Thyroid gland (tissue), 4 donors: ENCODE measurements at places on chromosomes 6 and 20.
A peak's percentile ranks its signal among the peaks of the same experiment; 100 is the strongest.

GRCh38 chr6:15244620-15245360, 1.1 kb upstream of the JARID2 start:
- DNase-seq = peak; percentile 82

DNA sequence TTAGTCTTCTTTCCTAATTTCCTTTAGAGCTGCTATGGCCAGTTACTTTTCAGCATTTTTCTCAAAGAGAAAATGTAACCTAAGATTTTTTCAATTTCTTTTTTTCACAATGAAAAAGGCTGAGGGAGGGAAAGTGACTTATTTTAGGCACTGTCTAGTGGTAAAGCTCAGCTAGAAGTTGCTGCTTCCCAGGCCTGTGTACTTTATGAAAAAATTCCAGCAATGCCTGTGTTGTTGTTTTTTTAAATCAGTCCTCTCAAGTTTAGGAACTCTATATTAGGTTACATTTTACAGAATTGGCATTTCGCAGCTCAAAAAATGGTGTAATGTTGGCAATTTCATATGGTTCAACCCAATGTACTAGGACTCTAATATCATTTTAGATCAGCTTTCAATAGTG, 269.6 kb downstream of the ARID1B start:
- no peak for DNase-seq

DNA sequence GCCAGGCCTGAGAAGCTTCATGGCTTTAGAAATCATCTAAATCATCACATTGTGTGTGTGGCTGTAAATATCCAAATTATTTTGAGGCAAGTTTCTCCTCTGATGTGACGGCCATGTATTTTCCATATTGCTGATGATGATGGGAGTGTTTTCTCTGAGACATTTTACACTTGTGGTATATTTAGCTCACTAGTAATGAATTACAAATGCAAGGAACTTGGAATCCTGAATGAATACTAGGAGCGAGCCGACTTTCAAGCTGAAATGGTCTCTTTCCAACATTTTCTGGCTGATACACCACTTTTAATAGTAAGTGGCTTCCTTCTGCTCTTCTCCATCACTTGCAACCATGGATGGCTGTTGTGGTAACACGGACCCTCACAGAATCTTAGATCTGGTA, 41.3 kb downstream of the UTRN start:
- no peak for DNase-seq

GRCh38 chr20:47929368-47930115, 144.3 kb upstream of the SULF2 start:
- no peak for DNase-seq

GRCh38 chr6:10643201-10643651, 51.2 kb downstream of the C6orf52 start:
- no peak for DNase-seq

DNA sequence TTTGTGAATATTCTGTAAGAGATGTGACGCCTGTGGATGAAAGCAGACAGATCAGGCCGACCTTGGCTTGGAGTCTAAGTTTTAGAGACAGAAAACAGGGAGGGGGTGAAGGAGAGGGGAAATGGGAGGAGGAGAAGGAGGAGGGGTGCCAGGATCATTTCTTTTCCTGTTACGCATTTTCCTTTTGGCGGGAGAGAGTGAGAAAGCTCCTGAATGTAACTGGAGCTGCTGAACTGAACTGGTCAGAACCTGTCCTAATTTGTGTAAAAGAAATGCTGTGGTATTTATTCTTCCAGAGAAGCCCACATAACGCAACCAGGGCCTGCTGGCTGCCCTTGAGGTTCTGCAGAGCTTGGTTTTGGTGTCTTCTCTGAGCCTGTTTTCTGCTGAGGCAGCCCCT, 41.9 kb downstream of the UTRN start:
- DNase-seq = no peak

GRCh38 chr20:12179692-12180091, 262.0 kb downstream of the BTBD3 start:
- no peak for DNase-seq

- no peak for DNase-seq
Observed at GRCh38 chr20:51697096-51697826, 70.9 kb downstream of the ATP9A start.

- no peak for DNase-seq
Observed at GRCh38 chr6:41622206-41622988, 15.9 kb upstream of the MDFI start.

DNA sequence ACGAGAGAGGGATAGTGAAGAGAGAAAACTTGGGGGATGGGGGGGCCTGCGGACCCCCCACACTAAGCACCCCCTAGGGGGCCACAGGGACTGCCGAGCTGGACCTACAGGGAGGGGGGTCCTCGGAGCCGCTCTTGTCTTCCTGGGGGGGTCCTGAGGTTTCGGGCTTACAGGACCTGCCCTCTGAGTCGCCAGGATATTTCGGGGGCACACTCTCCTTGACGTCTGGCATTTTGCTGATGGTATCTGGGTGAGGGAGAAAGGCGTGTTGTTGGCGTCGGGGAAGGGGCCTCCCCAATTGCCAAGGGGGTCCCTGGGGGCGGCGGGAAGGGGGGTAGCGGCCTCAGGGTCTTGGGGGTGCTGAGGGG, 516 bp downstream of the TCP11 start:
- no peak for DNase-seq

- no peak for DNase-seq
Observed at GRCh38 chr20:18279242-18279641, 9.1 kb upstream of the ZNF133 start.

DNA sequence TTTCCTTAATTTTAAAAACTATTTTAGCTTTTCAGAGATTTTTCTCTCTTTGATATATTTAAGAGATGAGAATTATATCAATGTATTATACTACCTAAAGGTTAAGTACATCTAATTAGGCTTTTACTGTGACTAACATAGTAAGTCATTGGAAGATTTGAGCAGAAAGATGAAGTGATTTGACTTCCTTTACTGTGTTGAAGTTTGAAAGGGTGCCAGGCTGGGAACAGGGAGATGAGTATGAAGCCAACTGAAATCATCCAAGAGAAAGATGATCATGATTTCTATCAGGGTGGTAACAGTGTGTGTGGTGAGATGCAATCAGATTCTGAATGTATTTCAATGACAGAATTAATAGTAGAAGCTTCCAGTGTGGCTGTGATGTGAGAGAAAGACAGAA, 87.3 kb downstream of the TRDN start:
- no peak for DNase-seq

- no peak for DNase-seq
Observed at GRCh38 chr6:147751232-147751631, 242.7 kb downstream of the SAMD5 start.

DNA sequence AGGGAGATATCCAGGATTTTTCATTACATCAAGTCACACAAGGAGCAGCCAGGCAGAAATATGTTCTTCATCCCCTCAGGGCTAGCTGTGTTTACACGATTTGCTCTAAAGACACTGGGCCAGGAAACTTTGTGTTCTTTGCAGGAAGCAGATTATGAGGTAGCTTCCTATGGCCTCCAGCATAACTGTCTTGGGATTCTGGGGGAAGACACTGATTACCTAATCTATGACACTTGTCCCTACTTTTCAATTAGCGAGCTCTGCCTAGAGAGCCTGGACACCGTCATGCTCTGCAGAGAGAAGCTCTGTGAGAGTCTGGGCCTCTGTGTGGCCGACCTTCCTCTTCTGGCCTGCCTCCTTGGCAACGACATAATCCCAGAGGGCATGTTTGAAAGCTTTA, 11.2 kb downstream of the FAM120B start:
- DNase-seq = no peak

DNA sequence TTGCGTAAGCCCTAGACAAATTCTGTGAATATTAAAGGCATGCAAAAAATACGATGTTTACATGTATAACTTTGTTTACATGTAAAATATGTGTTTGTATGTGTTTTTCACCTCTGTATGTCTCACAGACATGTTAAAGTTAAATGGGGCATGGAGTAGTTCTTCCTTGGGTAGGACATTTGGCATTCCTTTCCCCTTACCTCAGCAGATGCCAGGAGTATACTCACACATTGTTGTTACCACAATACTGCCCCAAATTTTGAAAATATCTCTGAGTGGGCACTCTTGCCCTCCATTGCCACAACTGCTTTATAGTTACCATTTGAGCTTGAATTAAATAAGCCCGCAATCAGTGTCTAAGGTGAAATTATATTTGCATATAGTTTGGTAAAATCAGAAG, 147.5 kb downstream of the MYO6 start:
- no peak for DNase-seq

- no peak for DNase-seq
Observed at GRCh38 chr6:168640768-168641167, 199.8 kb downstream of the SMOC2 start.
